Dorsolateral prefrontal cortex (tissue), 122 donors: ENCODE measurements at places on chromosomes 4 and X. TPM values are rescaled to one million over a fixed set of nuclear protein-coding genes. Genes with fewer than 3 reads are reported as not detected.

GRCh38 chr4:4182835-4183568 is 43.7 kb downstream of the OTOP1 start:
- no peak for DNase-seq

GRCh38 chrX:72052415-72053090 is 79.2 kb downstream of the RTL5 start:
- no peak for DNase-seq

GRCh38 chr4:46258431-46258830 is 131.5 kb downstream of the GABRA2 start:
- no peak for DNase-seq

GRCh38 chr4:54940996-54941865 is 184.2 kb downstream of the KDR start:
- no peak for DNase-seq

GRCh38 chr4:86615501-86615900 is 21.4 kb downstream of the PTPN13 start:
- DNase-seq: no peak

GRCh38 chr4:107823870-107824349 is 822 bp upstream of the SGMS2 start:
- no peak for DNase-seq

DNA sequence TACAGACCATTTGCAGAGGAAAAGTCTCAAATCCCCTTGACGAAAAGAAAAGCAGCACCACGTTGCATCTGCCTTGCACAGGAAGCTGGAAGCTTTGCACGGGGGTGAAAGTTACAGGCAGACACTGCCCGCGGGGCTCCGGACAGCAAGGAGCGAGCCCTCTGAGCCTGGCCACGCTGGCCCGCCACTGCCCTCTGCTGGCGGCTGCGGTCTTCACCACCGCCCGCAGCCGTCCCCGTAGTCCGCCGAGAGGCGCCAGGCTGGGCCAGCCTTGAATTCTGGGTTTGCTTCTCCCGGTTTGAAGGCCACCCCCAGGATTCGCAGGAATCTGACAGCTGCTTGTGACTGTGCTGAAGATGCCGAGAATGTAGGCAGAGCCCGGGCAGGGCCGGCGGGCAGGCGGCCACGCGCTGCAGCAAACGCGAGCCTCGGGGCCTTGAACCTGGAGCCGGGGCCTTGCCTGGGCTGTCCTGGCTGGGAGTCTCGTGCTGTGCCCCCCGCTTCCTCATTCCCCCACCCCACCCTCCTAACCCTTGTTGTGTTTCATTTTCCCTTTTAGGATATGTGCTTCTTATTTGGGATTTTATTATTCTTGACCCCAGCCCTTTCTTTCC is 49.2 kb downstream of the ENPP6 start:
- peak; percentile 58 for DNase-seq

Gene CHRNA9
- not detected for total RNA-seq

GRCh38 chr4:175752664-175753063 is 59.4 kb downstream of the GPM6A start:
- DNase-seq: no peak
